ENCODE measurements at places on chromosomes 11 and 22. TPM values are rescaled to one million over a fixed set of nuclear protein-coding genes. Genes with fewer than 3 reads are reported as not detected.

GRCh38 chr11:110093407-110094297 lies 460 bp downstream of the ZC3H12C start:
- no peaks in the 10 kb centered on the region for H3K36me3 ChIP-seq
- no peak for DNase-seq
- no peak overlapping the region for H3K27ac ChIP-seq

SYT7 gene
- polyA plus RNA-seq, result not detected

DNA sequence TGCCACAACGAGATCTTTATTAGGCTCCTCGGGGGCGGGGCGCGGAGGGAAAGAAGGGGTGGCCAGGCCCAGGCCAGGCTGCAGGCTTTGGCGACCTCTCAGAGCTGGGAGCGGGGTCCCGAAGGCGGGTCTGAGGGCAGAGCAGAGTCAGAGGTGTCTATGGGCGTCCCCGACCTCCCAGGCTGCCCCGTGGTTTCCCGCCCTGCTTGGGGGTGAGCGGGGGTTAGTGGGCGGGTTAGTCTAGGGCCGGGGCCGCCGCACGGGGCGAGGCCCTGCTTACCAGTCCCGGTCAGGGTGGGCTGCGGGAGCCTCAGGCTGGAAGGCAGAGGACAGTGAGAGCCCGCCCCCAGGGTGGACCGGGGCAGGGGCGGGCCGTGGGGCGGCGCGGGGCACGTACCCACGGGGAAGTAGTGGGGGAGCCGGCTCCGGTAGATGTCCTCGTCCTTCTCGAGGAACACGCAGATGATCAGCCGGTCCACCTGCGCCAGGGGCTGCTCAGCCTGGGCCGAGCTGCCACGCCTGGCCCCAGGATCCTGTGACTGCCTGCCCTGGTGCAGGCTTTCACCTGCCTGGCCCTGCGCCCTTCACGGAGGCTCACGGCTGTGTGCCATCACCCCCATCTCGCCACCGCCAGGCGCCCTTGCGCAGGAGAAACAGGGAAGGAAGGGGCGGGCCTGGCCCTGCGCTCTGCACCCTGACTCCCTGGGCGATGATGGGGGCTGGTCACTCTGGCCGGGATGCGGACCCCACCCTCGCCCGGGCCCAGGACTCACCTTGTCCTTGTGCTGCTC lies 12.5 kb downstream of the OTUB1 start:
- H3K4me3 ChIP-seq, result no peak overlapping the region
- H3K36me3 ChIP-seq, result peaks cover 18% of the 10 kb centered on the region
- no peak for DNase-seq
- H3K4me1 ChIP-seq, result peaks cover 8% of the 10 kb centered on the region
- H3K27me3 ChIP-seq, result no peaks in the 10 kb centered on the region

DNA sequence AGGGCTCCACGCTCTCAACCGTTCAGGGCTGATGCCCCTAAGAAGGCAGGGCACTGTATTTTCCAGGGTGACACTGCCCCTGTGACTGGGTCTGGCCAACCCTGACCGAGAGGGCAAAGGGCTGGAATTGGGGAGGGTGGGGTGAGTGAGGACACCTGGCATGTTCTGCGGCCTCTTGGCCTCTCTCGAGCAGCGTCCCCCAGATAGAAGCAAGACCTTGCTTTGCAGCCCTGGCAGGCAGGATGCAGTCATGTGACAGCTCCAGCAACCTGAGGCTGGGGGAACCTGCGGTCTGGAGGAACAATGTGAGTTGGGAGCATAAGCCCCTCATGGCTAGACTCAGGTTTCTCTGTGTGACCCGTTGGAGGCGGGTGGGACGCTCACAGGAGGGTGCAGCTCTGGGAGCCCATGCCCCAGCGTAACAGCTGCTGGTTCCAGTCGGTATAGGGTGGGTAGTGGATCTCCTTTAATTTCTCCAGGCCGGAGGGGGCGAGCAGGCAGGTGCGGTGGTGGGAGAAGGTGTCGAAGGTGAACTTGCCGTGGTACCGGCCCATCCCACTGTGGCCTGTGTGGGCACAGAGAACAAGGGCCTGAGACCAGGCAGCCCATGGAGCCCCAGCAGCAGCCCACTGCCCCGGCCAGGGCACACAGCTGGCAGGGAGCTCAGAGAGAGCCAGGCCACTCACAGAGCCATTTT lies 11.4 kb downstream of the ALDH3B2 start:
- H3K27me3 ChIP-seq, result no peaks in the 10 kb centered on the region
- no peak for DNase-seq
- H3K36me3 ChIP-seq, result no peaks in the 10 kb centered on the region
- H3K4me1 ChIP-seq, result no peaks in the 10 kb centered on the region
- no peak overlapping the region for H3K27ac ChIP-seq

GRCh38 chr22:19808873-19809478 lies 45.7 kb downstream of the GNB1L start:
- peaks cover 6% of the 10 kb centered on the region for H3K36me3 ChIP-seq
- no peaks in the 10 kb centered on the region for H3K27me3 ChIP-seq
- H3K27ac ChIP-seq, result no peak overlapping the region
- DNase-seq, result no peak
- peaks cover 19% of the 10 kb centered on the region for H3K4me1 ChIP-seq

RASGRP2 gene
- polyA plus RNA-seq, result 177 TPM

DNA sequence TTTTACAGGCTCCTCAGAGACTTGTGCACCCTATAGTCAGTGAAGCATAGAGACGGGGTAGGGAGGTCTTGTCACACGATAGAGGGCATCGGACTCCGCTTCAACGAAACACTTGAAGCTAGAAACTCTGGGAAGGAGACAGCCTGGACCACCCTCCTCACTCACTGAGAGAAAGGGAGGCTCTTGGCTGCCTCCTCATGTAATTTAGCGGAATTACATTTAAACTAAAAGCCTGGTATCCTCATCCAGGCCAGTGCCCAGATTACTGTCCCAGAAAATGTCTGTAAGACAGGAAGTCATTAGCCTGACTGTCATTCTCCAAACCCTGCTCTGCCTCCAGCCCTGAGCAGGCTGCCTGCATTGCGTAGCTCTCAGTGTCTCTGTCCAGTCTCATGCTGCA lies 36.0 kb downstream of the TTLL1 start:
- no peaks in the 10 kb centered on the region for H3K4me1 ChIP-seq
- H3K27me3 ChIP-seq, result no peaks in the 10 kb centered on the region
- no peak overlapping the region for H3K27ac ChIP-seq
- no peaks in the 10 kb centered on the region for H3K36me3 ChIP-seq

OR2AG1 gene
- polyA plus RNA-seq, result not detected

TOP3B gene
- polyA plus RNA-seq, result 15.6 TPM

DNA sequence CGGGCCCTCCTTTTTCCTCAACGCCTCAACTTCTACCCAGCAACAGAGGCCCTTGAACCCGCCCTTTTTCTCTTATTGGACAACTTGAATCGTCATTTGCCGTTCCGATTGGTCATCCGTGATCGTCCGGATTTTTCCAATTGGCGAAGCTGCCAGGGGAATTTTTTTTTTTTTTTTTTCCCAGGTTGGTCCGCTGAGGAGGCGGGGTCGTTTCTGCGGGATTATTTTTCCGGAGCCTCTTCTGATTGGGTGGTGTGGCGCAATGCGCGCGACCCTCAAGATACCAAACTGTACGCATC lies 465 bp upstream of the TTC9C start:
- H3K4me1 ChIP-seq, result peaks cover 45% of the 10 kb centered on the region
- H3K27me3 ChIP-seq, result no peaks in the 10 kb centered on the region

DNA sequence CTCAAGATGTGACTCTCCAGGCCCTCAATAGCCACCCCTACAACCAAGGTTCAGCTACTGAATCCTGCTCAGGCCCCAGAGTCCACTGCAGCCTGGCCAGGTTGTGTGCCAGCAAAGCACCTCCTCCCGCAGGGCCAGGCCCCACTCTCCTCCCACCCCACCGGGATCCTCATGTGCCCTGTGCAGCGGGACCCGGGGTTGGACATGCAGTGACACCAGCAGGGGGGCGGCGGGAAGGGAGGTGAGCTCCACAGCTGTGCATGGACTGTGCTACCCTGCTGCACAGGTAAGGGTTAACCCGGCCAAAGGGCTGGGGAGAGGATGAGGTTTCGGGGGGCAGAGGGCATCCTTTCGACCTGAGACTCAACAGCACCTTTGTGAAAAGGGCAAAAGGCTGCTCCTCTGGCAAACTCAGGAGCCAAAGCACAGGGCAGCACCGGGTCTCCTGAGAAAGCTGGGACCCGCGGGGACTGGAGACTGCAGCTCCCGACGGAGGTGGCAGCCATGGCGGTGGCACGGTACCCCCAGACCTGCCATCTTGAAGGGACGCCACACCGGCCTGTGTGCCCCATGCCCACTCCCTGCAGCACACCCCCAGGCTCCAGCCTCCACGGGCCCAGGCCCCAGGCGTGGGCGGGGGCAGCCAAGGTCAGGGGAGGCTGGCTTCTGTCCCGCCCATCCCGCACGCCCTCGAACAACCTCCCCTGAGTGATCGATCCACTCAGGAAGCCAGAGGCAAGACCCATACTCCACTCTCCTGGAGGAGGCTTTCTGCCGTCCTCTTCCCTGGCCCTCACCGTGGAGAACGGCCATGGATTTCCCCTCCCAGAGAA lies 10.6 kb downstream of the PLXNB2 start:
- no peak overlapping the region for H3K4me3 ChIP-seq
- no peaks in the 10 kb centered on the region for H3K4me1 ChIP-seq
- no peak overlapping the region for H3K27ac ChIP-seq
- no peaks in the 10 kb centered on the region for H3K27me3 ChIP-seq
- H3K36me3 ChIP-seq, result no peaks in the 10 kb centered on the region

DNA sequence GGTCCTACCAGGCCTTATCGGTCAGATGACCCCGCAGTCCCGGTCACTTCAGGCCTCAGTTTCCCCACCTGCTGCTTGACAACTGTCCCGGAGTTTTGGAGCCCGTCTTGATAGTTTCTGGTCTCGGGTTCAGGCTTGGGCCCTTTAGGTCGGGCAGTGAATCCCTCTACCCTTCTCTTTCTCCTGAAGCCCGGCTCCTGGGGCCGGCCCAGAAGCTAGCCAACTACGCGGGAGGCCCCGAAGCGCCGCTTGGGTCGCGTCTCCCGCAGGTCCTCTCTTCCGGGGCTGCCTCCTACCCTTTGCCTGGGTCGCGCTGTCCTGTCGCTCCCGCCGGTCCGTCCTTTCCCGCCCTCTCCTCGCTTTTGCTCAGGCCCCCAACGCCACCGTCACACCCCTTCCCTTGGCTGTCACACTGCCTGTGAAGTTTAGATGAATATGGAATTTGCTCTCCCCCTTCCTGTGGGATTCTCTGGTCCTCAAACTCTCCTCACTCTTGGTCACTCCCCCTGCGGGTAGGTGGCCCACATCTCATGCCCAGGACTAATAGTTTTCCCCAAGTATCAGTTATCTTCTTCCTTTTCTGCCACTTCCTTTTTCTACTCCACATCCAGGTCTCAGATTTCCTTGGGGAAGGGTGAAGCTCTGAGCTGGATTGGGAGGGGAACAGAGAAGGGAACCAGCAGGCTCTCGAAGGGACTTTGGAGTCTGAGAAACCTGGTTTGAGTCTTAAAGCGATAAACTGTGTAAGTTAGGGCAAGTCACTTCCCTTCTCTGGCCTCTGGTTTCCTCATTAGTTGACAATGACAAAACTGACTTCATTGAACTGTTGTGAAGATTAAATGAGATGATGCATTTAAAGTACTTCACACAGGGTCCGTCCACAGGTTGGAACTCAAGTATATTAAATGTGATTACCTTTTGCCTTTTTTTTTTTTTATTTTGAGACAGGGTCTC lies 790 bp downstream of the RAB1B start:
- peaks cover 48% of the 10 kb centered on the region for H3K4me1 ChIP-seq
- peak overlapping the region; percentile 62 for H3K4me3 ChIP-seq
- peak overlapping the region; percentile 88 for H3K27ac ChIP-seq
- no peaks in the 10 kb centered on the region for H3K27me3 ChIP-seq
- no peak for DNase-seq
- peaks cover 31% of the 10 kb centered on the region for H3K36me3 ChIP-seq

- no peaks in the 10 kb centered on the region for H3K27me3 ChIP-seq
- no peak overlapping the region for H3K27ac ChIP-seq
- H3K4me3 ChIP-seq, result no peak overlapping the region
- H3K36me3 ChIP-seq, result no peaks in the 10 kb centered on the region
These were observed 658 bp downstream of the STIP1 start for GRCh38 chr11:64186492-64187165.

DDX25 gene
- polyA plus RNA-seq, result not detected

DNA sequence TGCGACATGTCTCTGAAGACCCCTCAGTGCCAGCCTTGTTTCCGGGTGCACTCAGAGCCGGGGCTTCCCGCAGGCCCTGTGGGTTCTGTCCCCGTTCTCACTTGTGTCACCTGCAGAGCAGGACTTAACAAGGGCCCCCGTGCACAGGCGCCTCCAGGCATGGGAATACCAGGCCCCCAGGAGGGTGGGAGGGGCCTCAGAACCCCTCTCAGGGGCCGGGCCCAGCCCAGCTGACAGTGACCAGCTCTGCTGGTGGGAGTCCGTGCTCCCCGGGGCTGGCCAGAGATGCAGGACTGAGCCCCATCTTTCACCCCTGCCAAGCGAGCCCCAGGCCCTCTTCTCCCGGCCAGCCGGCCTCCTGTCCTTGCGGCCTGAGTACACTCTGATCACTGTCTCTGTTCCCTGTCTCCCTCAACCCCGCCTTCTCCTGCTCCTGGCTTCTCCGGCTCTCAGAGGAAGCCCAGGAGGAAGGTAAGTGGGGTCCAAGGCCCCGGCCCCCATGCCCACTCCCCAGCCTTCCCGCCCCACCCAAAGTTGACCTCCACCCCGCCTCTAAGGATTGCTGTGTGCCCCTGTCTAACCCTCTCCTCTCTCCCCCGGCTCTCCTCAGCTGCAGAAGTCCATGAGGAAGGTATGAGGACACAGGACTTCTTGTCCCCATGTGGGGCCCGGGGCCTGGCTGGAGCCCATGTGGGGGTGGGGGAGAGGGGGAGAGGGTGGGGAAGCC lies 5.3 kb downstream of the TNNT3 start:
- no peak overlapping the region for H3K4me3 ChIP-seq
- H3K27me3 ChIP-seq, result no peaks in the 10 kb centered on the region
- H3K4me1 ChIP-seq, result no peaks in the 10 kb centered on the region
- H3K27ac ChIP-seq, result no peak overlapping the region
- no peaks in the 10 kb centered on the region for H3K36me3 ChIP-seq

- no peak overlapping the region for H3K27ac ChIP-seq
- H3K4me3 ChIP-seq, result no peak overlapping the region
- H3K4me1 ChIP-seq, result no peaks in the 10 kb centered on the region
- no peaks in the 10 kb centered on the region for H3K36me3 ChIP-seq
- H3K27me3 ChIP-seq, result no peaks in the 10 kb centered on the region
These were observed 259.5 kb upstream of the CCDC90B start for GRCh38 chr11:83545494-83546260.

Measured in CD4-positive, alpha-beta memory T cell (primary cell).